ENCODE measurements at places on chromosomes 2 and 18. TPM values are rescaled to one million over a fixed set of nuclear protein-coding genes. Genes with fewer than 3 reads are reported as not detected.

The SCG2 gene
- 0.71 TPM for total RNA-seq

- DNase-seq: no peak
Observed at GRCh38 chr2:185219981-185220380, 518.6 kb upstream of the FSIP2 start.

- no peak for DNase-seq
Observed at GRCh38 chr2:31269087-31269486, 35.1 kb downstream of the EHD3 start.

The STK39 gene
- total RNA-seq: 15.7 TPM

DNA sequence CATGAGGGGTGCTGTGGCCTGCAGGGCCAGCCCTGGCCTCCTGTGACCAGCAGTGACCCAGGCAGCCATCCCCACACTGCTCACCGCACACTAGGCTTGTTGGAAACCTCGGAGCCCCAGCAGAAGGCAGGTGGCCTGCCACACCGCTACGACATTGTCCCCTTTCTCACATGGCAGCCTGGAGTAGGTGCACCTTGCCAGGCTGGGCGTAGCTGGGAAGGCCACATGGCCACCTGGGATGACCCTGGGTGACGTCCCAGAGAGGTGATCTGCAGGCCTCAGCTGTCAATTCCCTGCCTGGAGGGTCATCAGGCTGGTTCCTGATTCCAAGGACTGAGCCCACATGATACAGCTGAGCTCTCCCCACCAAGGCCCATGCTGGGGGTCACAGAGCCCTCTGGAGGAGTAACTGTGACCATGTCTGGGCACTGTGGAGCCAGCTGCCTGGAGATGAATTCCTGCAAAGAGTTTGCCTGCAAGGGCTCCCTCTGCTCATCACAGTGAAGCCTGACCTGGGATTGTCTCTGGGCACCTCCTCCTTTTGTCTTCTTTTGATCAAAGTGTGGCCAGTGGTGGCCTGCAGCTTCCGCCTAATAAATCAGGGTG is 119.6 kb upstream of the OTOS start:
- no peak for DNase-seq

GRCh38 chr2:16067037-16067406 is 126.7 kb downstream of the MYCN start:
- no peak for DNase-seq

The GPR45 gene
- total RNA-seq: not detected

GRCh38 chr2:134512734-134513464 is 205.9 kb downstream of the TMEM163 start:
- DNase-seq: no peak

GRCh38 chr2:95024960-95025405 is 525 bp upstream of the MAL start:
- no peak for DNase-seq

GRCh38 chr2:179438654-179439053 is 174.0 kb upstream of the SESTD1 start:
- DNase-seq: no peak

- DNase-seq: no peak
Observed at GRCh38 chr18:49371786-49372185, 88.7 kb downstream of the DYM start.

DNA sequence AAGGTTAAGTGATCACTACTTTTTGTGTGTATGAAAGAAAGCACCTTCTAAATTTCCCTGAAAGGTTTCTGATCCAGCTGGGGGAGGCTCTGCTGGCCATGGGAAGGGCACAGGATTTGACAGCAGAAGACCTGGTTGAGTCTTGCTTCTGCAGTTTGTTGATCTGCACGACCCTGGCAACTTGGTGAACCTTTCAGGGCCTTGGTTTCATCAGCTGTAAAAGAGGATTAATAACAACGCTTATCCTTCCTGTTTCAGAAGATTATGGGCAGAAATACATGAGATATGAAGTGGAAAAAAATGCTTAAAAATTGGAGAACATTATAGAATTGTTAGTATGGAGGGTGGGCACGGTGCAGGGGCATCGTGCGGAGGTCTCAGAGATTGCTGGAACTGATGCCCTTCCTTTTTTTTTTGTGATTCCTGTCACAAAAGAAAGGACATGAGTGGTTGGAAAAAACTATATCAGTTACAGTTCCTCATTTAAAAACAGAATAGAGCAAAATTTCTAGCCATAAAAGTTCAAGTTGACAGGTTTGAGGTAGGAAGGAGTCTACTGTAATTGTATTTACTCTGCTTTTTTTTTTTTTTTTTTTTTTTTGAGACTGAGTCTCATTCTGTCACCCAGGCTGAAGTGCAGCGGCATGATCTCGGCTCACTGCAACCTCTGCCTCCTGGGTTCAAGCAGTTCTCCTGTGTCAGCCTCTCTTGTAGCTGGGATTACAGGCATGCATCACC is 47.4 kb downstream of the MFSD6 start:
- DNase-seq: no peak

DNA sequence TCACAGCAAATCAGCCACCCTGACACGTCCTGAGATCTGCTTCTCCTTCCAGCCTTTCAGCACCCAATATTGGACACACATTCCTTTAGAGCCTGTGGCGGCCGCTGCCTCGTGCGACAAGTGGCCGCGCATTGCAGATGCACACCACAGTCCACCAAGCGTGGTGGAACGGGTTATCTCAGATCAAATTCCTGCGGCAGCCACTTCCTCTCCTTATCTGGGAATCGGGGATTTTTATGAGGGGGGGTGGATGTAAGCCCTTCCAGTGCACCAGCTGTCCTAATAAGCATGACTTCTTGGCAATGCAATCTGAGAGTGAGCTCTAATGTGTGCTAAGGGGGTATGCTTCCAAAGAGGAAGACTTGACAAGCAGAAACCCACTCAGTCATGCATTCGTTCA is 18.3 kb upstream of the BMP10 start:
- DNase-seq: no peak

DNA sequence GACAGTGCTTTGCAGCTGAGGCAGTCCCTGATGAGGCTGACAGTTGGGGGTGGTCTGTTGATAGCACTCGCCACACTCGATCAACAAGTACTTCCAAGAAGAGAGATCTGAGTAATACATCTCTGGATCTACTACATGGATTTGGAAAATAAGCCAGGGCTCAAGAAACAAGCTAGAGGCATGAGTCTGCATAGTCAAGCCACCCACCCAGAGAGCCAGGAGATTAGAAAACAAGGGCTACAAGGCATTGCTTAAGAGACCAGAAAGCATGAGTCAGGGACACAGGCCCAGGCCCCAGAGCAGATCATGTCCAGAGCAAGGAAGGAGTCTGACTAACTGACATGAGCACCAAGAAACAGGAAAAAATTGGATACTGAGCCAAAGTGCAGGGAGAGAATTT is 196.9 kb upstream of the CWC22 start:
- no peak for DNase-seq

The NLRC4 gene
- total RNA-seq: 6.8 TPM

Measured in left lung (tissue), 14 donors.